ENCODE measurements at places on chromosomes 6 and 20. TPM values are rescaled to one million over a fixed set of nuclear protein-coding genes. Genes with fewer than 3 reads are reported as not detected.

SLC22A16 gene
- not detected for total RNA-seq

UBD gene
- total RNA-seq = not detected

PSORS1C1 gene
- total RNA-seq = not detected

PCK1 gene
- not detected for total RNA-seq

HIVEP2 gene
- total RNA-seq = 31.8 TPM

CAPN11 gene
- total RNA-seq = not detected

EEF1A2 gene
- 2.2 TPM for total RNA-seq

ELOVL2 gene
- not detected for total RNA-seq

EYS gene
- not detected for total RNA-seq

TP53TG5 gene
- total RNA-seq = not detected

UFL1 gene
- 25.0 TPM for total RNA-seq

POM121L2 gene
- not detected for total RNA-seq

OR2H1 gene
- not detected for total RNA-seq

CTAGE9 gene
- total RNA-seq = not detected

CFAP61 gene
- total RNA-seq = not detected

CRIP3 gene
- 25.8 TPM for total RNA-seq

BPIFB4 gene
- not detected for total RNA-seq

Data from B cell (primary cell).